Stimulated activated CD4-positive, alpha-beta T cell treated with anti-CD3 and anti-CD28 coated beads, Interleukin-4, amount 100 ng/mL, for 1 hour (primary cell): ENCODE measurements at places on chromosomes 3 and 15.

GRCh38 chr3:148840451-148840850 is 12.8 kb downstream of the CPB1 start:
- no peak for DNase-seq

- DNase-seq, result no peak
These were observed 339.7 kb downstream of the NLGN1 start for GRCh38 chr3:173737167-173737808.

- DNase-seq, result no peak
These were observed 22.0 kb upstream of the SPTSSB start for GRCh38 chr3:161393310-161393709.

GRCh38 chr3:70277304-70277703 is 35.1 kb downstream of the MDFIC2 start:
- no peak for DNase-seq

DNA sequence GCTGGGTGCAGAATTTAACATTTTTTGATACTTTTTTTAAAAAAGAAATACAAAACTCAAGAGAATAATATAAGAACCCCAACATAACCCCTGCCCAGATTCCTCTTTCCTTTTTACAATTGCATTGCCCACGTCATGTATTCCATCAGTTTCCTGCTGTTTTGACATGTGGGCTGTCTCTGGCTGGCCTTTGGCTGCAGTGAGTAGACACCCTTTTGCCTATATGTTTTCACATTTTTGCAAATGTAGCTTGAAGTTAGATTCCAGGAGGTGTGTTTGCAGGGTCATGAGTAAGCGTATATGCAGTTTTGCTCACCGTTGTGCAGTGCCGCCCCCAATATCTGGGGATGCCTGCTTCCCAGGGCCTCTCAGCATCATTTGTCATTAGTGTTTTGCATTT is 28.0 kb upstream of the ATP10A start:
- no peak for DNase-seq

GRCh38 chr15:53208751-53209150 is 418.6 kb upstream of the ONECUT1 start:
- DNase-seq, result no peak

GRCh38 chr15:77138167-77138522 is 67.2 kb upstream of the TSPAN3 start:
- DNase-seq, result no peak

DNA sequence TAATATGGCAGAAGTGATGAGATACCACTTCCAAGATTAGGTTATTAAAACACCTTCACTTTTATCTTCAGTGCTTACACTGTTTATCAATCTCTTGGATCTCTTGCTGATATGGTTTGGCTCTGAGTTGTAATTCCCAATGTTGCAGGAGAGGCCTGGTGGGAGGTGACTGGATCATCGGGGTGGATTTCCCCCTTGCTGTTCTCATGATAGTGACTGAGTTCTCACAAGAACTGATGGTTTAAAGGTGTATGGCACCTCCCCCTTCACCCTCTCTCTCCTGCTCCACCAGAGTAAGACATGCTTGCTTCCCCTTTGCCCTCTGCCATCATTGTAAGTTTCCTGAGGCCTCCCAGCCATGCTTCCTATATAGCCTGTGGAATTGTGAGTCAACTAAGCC is 11.8 kb downstream of the GOLIM4 start:
- no peak for DNase-seq

GRCh38 chr15:62833646-62834045 is 208.9 kb upstream of the TPM1 start:
- DNase-seq, result no peak

- no peak for DNase-seq
These were observed 13.1 kb downstream of the EFCAB12 start for GRCh38 chr3:129415378-129415777.

DNA sequence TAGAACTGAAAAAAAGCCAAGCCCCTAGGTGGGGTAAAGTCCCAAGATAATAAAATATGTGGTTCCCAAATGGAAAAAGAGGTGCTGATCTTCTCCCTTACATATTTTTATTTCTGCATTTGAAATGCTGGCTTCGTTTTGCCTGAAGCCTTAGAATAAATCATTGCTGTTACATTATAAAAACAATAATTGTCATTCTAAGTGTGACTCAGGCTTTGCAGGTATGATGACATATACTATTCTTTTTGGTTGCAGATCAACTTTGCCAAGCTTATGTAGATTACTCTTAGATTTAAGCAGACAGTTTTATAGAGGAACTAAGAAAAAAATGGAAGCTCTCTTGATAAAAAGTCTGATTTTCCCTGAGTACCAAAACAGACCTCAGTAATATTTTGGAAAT is 7.5 kb downstream of the IDH3A start:
- no peak for DNase-seq

DNA sequence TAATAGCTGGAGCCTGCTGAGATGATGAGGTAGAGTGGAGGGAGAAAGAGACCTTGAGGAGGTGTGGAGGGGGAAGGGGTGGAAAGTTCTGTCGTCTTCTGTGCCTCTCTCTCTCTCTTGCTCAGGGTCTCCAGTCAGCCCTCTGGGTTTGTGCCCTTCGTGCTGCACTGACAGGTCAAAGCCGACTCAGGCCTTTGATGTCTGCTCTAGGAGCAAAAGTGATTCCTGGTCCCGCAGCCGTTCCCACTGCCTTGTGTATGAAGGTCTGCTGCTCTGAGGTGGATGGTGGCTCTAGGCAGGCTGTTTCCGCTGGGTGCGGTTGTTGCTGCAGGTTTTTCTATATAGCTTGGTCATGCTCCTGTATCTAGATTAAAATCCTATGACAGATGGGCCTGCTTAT is 89.4 kb downstream of the IGF1R start:
- DNase-seq, result no peak

DNA sequence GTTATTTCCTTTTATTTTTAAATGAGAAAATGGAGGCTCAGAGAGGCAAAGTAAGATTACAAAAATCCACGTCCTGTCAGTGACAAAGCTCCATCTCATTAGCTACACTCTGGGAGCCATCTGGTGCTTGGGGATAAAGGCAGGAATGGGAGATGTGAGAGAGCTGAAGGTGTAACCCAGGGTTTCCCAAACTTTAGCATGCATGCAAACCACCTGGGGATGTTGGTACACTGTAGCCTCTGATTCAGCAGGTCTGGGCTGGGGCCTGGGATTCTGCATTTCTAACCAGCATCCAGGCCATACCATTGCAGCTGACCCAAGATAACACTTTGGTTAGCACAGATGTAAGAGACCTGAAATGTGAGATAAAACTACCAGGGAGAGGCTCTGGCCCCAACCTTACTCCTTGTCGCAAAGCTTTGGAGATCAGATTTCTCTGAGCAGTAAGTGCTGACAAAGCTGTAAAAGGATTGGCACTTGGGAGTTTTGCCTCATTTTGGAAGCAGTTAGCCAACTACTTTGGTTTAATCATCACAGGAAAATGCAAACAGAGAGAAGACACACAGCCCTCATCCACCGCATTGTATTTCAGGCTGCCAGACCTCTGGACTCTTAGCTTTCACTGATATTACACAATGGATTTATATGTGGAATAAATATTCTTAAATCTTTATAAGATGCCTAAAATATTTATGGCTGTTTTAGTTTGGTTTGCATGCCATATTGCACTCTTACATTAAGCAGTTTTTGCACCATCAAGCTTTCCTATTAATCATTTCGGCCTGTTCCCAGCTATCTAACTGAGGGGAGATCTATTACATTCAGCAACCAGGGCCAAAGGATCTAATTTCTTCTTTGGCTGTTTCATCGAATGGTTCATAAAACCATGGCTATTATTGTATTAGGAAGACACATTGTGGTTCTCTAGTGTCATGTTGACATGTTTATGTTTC is 263.0 kb downstream of the EBLN2 start:
- no peak for DNase-seq

DNA sequence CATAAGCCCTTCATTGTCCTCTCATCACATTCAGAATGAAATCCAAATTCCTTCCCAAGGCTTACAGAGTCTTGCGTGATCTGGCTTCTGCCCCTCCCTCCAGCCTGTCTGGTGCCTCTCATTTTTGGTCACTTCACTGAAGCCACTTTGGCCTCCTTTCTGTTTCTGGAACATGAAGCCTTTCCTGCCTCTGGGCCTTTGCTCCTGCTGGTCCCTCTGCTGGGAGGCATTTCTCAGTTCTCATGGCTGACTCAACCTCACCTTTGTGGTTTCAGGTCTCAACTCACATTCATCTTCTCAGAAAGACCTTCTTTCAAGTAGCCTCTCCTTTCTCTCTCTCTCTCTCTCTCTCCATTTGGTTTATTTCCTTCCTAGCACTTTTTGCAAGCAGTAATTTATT is 43.9 kb upstream of the BHLHE40 start:
- DNase-seq, result no peak

DNA sequence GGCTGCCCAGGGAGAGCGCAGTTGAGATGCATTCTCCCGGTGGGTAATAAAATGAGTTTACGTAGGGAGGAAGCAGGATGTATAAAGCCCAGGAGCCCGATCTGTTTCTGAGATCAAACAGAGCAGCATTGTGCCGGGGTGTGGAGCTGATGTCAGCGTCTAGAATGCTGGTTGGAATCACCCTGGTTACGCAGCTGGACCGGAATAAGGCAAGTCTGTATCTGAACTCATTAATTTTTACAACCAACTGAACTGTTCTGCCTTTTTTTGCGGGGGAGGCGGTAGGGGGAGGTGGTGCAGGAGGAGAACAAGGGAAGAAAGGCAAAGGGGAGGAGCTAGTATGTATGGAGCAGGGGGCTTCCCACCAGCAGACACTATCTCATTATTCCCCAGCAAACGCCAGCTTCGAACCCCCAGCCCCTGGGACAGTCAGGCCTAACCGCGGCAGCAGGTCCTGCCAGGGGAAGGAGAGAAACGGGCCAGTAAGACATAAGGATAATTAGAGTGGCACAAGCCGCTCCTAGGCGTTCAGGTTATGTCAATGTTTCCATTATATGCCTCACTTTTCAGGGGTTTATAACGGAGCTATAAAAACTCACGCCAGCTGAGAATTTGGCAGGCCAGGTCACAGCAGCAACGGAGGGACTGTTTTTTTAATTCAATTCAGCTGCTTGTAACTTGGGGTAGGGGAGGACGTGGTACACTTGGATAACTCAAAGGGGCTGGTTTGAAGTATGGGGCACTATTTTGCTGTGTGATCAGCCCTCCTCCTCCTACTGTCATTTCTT is 175.3 kb upstream of the HES1 start:
- DNase-seq, result no peak

DNA sequence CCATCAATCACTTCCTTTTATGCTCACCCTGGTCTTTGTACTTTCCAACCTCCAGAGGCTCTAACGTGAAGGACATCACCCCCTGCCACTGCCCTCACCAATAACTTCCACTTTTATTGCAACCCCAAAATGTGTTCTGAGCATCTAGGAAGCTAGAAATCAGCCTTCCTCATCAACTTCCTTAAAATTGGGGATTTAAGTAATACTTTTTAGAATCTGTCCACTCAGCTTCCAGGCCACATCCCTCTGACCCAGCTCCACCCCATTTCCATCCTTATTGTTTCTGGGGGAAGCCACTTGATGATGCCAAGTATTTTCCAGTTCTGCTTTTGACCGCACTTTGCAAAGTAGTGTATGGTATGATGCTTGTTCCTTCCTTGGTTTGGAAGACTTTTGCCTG is 73.5 kb upstream of the XCR1 start:
- DNase-seq, result no peak

DNA sequence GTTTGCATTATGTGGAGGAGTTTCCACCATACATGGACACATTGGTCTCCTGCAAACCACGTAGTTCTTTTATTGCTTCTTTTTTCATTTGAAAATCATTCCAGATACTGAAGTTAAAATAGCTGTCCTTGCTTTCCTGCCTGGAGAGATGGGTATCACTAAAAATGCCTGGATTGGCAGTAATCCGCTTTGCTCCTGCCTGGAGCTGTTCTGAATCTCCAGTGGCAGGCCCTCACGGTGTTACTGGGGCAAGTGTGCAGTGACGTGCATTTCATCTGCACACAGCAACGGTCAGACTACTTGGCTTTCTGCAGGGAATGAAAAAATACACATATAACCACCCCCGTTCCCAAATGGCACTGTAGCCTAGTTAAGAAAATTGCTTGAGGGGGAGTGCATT is 272.9 kb downstream of the IL5RA start:
- DNase-seq, result no peak

- DNase-seq, result no peak
These were observed 7.2 kb upstream of the CFAP161 start for GRCh38 chr15:81126892-81127291.
